ENCODE measurements at places on chromosomes 5 and 9.

DNA sequence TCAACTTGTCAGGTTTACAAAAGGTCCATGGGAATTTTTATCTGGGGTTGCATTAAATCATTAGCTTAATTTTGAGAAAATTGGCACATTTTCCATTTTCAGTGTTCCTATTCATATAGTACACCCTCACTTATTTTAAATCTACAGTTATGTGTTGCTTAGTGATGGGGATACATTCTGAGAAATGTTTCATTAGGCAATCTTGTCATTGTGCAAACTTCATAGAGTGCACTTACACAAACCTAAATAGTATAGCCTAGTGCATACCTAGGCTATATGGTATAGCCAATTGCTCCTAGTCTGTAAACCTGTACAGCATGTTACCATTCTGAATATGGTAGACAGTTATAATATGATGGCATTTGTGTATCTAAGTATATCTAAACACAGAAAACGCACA, 19.8 kb upstream of the FAM151B start:
- no peak for DNase-seq

DNA sequence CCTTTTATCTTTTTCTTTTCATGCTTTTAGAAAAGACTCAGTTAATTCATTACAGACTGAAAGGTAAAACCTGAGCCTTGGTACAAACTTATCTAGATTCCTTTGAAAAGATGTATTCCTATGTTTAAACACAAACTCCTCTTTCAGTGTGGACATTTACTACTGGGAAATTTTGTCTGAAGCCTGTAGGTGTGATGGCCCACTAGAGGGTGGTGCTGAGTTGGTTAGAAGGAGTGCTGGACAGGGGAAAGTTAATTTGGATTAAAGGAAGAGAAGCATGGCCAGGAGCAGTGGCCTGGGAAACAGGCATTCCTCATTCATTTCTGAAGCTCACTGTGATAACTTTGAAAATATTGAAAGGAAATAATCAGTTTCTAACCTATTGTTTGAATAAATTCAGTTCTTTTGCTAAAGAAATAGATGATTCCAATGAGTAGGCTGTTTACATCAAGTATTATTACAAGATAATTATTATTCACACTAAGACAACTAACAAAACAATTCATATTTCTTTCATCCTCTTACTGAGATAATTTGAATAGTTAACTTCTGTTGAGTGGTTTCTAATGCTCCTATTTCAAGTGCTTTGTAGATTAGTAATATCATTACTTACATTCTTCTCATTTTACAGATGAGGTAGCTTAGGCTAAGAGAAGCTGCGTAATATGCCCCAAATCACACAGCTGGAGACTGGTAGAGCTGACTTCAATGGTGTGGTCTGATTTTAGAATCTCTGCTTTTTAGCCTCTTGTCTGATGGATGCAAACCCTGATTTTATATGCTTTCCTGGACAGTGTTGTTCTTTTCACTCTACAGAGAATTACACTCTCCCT, 150.9 kb downstream of the ADGRV1 start:
- no peak for DNase-seq

DNA sequence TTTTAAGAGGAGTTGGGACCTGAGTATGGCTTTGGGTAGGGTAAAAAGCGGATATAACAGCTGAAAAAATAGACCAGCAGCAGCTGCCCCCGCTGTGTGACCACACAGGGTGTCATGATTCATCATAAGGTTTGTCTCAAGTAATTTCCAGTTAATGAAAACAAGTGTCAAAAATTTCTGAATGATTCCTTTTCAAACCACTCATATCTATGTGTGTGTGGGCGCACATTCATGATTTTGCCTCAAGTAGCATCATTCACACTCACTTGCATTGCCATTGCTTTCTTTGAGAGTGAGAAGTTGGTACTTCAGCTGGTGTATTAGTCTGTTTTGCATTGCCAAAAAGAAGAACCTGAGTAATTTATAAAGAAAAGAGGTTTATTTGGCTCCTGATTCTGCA, 12.1 kb upstream of the TNFAIP8 start:
- DNase-seq = peak; percentile 27

DNA sequence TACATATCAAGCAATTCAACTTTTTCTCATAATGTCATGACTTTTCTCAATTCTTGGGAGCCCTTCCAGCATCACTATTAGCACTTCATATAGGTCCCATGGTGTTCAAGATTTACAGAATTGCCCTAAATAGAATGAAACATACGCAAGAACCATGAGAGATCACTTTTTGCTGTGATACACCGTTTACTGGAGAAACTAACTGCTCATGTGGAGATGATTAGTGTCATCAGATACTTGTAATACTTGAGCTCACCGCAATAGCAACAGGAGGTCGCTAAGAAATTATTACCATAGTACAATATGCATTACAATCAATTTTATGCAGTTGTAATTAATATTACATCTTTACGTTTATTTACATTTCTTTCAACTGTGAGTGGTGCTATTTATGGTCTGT, 4.8 kb upstream of the PCSK5 start:
- DNase-seq = no peak

DNA sequence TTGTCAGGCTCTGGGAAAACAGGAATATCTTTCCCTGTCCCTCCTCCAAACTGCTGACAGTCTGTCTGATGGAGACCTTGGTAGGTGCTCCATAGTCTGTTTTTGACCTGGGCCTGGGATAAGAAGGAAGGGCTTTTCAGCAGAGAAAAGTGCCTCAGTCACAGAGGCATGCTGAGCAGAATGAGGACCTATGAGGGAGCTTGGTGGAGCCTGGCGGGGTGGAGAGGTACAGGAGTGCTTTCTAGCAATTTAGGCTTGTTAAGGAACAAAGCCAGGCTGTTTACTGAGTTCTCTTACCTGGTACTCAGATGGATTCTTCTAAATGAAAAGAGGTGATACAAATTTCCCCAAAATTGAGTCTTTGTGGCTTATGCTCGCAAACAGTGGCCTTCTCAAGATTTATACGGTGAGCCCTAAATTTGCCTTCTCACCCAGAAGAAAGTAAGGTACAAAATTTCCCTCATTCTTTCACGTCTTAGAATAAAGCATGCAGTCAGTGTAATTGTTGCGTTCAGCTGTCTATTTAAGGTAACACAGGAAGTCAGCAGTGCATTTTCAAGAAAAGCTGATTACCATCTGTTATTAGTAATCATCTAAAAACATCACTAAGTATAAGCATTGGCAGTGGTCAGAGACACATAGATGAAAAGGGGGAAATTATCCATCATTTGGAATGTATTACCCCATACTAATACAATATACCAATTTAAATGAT, 28.6 kb upstream of the IL13 start:
- DNase-seq = no peak

- DNase-seq = no peak
Observed at GRCh38 chr9:109792951-109793546, 13.1 kb downstream of the PALM2AKAP2 start.

GRCh38 chr9:69604568-69605219, 67.5 kb downstream of the APBA1 start:
- no peak for DNase-seq

- DNase-seq = no peak
Observed at GRCh38 chr9:123960965-123961364, 31.0 kb upstream of the DENND1A start.
